ENCODE measurements at places on chromosomes 4 and X.

DNA sequence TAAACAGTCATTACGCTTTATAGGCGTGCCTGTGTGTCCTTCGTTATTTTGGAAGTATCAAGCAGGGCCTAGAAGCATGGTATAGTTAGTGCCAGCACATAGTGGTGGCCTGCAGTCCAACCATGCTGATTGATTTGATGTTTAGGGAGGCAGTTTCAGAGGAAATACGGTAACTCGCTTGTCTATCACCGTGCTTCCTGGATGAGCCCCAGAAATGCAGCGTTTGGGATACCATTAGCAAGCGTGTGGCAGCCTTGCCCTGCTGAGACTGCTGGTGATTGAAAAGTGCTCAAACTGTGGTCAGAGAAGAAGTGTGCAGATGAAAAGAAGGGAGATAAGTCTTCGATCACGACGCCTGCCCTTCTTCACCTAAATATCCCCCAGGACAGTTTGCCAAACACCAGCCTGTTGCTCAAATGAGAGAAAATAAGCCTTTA, 158.4 kb downstream of the CHIC2 start:
- DNase-seq: peak; percentile 5

DNA sequence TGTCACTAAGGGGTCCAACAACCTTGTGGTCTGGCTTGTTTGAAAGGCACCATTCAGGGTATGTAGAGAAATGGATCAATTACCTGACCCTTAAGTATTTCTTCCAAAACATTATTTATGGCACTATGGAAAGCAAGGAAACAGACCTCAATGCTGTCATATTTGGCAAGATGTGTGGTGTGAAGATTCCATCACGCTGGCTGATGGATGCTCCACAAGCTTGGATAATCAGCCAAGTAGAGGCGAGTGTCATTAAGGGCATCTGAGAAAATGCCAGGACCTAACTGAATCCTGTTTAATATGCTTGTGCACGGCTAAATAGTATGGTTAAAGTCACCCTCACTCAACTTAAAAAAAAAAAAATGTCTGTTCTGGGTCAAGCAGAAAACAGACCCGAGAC, 120.7 kb downstream of the COMMD8 start:
- no peak for DNase-seq

DNA sequence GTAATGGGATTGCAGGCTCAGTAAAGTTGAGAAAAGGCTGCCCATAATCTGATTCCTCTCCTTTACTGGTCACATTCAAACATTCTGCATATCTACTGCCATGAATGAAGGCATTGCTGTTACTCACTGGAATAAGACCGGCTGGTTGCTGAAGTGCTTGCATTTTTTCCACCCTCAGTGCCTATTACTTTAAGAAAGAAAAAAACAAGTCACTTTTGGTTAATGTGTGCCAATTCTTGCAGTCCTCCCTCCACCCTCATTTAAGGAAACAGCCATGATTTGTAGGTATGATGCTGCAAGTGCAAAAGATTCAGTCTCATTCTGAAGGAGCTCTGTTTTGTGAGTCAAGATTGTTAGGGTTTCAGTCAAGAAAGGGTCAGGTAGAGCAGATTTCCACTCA, 94.9 kb downstream of the EMCN start:
- no peak for DNase-seq

GRCh38 chrX:15242899-15243555, 26.9 kb downstream of the ASB9 start:
- peak; percentile 0 for DNase-seq

- DNase-seq: peak; percentile 64
Measured at GRCh38 chrX:123961268-123962005, at the start of gene STAG2. STAG2 (plus strand) TSS chrX:123961706; CDS start chrX:124022628, 60,922 bp downstream.

- no peak for DNase-seq
Measured at GRCh38 chr4:39279416-39279815, 86.7 kb downstream of the RFC1 start.

DNA sequence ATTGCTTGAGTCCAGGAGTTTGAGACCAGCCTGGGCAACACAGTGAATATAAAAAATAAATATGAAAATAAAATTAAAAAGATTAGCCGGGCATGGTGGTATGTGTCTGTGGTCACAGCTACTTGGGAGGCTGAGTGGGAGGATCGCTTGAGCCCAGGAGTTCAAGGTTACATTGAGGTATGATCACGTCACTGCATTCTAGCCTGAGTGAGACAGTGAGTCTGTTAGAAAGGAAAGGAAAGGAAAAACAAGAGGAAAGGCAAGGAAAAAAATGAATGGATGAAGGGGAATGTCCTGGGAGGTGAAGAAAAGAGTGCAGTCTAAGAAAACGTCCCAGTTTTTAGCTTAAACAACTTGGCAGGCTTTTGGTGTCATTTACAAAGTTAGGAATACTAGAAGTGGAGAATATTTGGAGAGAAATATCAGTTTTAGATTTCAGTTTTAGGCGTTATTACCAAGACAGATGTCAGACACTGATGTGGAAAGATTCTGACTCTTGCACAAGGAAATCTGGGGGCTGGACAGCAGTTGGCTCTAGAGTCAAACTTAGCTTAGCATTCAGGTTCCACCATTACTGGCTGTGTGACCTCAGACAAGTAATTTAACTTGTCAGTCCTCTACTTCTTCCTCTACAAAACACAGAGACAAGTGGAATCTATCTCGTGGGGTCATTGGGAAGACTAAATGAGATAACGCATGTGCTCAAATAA, 139.0 kb downstream of the TSPAN5 start:
- DNase-seq: no peak

- DNase-seq: no peak
Measured at GRCh38 chr4:77473509-77473908, 132.1 kb upstream of the CXCL13 start.

- DNase-seq: no peak
Measured at GRCh38 chr4:56626420-56626819, 54.7 kb downstream of the HOPX start.

GRCh38 chrX:38848671-38849455, 47.6 kb downstream of the MID1IP1 start:
- DNase-seq: no peak

DNA sequence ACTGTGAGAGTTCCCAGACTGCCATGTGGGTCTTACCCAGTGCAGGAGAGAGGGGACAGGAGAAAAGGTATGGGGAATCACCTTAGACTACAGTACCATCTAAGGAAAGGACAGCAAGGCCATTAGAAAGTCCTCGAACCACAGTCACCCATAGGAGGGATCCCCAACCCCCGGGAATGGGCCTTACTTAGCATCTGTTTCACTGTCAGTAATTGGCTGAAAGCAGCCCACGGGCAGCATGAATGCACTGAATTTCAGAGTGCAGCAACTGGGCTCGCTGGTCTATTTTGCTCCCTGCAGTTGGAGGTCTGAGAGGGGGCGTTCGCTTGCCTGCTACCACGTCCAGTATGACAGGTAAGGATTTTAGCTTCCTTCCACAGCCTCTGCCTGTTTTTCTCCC, 50.4 kb upstream of the KLHL8 start:
- no peak for DNase-seq

DNA sequence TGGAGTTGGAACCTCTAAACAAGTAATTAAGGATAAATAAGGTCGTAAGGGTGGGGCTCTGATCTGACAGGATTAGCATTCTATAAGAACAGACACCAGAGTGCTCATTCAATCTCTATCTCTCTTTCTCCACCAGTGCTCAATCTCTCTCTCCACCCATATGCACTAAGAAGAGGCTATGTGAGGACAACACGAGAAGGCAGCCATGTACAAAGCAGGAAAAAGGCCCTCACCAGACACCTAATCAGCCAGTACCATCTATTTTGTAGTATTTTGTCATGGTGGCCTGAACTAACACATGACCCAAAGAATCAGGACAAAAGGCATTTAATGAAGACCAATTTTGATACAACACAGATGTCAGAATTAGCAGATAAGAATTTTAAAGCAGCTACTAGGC, 16.8 kb downstream of the RFC1 start:
- no peak for DNase-seq

- DNase-seq: no peak
Measured at GRCh38 chrX:109472939-109473735, 8.7 kb downstream of the GUCY2F start.

DNA sequence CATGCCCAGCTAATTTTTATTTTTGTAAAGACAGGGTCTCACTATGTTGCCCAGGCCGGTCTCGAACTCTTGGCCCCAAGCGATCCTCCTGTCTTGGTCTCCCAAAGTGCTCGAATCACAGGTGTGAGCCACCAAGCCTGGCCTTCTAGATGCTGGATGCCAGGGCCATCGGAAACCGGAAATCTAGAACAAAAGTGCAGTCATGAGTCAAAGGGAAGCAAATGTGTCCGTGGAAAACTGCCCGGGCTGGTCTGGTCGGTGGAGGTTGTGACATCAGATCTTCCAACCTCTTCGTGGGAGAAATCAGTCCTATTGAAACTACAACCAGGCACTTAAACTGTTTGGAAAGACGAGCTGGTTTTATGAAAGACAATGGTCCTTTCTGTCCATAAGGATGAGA, 92.3 kb upstream of the SHOX start:
- no peak for DNase-seq

DNA sequence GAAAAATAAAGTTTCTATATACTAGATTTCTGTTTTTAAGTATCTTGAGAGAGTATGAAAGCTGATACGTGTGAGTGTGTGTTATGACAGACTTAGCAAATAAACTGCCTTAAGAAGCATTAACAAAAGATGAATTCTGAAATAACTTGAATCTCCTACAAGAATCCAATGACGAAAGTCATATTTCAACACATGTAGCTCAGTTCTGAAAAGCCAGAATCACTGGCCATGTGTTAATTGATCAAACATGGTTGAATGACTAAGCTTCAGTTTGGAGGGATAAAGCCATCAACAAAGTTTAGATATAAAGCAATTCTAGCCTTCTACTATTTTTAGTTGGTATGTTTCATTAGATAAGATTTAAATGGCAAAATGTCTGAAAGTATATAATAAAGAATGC, 88.5 kb upstream of the ETNPPL start:
- no peak for DNase-seq

- DNase-seq: no peak
Measured at GRCh38 chr4:22500831-22501714, 14.8 kb downstream of the ADGRA3 start.

DNA sequence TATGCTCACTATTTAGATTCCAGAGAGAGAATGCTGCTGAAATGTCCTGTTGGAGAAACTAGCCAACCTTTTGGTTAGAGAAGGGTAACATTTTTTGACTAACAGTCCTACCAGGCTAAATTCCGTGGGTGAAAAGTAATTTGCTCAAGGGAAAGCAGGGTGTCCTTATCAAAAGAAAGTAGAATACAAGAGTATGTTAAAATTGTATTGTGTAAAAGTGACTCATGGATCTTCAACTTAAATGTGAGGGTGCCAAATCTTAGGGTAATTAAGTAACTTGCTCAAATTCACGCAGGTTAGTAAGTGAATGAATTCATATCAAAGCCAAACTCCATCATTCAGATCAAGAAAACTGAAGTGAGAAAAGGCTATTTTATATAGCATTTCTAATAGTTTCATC, 81.7 kb downstream of the PCDH7 start:
- no peak for DNase-seq

GRCh38 chr4:189840356-189840755, 100.3 kb upstream of the FRG1 start:
- DNase-seq: no peak

GRCh38 chr4:113646442-113646822, 115.1 kb downstream of the CAMK2D start:
- DNase-seq: no peak

DNA sequence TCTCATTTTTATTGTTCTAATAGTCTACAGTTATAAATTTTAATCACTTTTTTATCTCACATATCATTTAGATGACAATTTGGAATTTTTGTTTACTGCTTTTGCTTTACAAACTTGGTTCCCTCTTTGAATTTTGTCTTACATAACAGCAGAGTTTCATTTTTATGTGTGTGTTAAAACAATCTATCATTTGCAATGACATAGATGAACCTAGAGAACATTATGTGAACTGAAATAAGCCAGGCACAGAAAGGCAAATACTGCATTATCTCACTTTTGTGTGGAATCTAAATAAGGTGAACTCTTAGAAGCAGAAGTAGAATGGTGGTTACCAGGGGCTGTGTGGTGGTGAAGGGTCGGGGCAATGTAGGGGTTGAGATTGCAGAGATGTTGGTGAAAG, 170.7 kb downstream of the GASK1B start:
- no peak for DNase-seq

DNA sequence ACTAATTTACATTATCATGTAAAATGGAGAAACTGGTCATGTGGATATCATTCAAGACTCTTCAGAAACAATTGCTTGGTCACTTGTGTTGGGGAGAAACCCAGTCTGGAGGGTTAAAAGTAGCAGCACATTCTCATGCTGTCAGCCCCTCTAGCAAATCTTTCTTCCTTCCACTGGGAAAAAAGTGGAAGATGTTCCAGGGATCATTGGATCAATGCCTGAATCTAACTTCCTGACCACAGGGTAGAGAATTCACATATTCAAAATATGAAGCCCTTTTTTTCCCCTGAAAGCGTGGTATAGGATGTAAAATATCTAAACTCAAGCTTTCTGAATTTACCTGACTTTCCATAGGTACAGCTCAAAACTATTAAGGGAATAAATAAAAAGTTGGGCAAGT, 98.0 kb downstream of the CXCL13 start:
- no peak for DNase-seq

GRCh38 chrX:16619024-16619423, 30.9 kb upstream of the S100G start:
- DNase-seq: no peak

DNA sequence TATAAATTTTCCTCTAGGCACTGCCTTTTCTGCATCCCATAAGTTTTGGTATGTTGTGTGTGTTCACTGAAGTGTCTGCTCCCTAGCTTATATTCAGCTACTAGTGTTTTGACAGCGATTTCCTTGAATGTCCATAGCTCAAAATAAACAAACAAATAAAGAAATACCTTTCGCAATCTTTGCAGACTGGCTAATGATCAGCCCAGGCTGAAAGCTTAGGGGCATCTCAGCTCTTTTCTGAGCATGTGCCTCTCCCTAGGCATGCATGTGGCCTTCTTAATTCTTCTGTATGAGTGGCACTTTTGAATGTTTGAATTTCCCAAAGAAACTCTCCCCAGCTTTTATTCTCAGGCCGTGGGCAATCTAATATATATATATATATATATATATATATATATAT, 44.6 kb upstream of the SHROOM4 start:
- DNase-seq: no peak

DNA sequence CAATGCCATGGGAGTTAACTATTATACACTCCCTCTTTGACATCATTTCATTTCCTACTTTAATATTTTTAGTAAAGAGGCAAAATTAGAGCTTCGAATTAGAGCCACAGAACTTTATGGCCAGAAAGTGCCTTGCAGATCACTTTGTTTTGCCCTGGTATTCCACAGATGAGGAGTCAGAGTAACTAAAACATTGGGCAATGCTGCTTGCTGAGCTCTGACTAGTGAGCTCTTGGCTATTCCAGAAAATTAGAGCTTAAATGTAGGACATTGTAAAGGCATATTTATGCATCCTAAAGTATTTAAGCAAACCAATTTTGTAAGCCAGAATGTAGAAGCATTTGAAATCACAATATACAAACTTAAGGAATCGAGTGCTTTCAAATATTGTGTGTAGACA, 6.3 kb upstream of the ZNF827 start:
- DNase-seq: no peak

- DNase-seq: peak; percentile 28
Measured at GRCh38 chr4:5051278-5052203, at the start of gene STK32B. STK32B (plus strand) TSS chr4:5051480.
